CD8-positive, alpha-beta T cell (primary cell): ENCODE measurements at places on chromosomes 3 and 15.

DNA sequence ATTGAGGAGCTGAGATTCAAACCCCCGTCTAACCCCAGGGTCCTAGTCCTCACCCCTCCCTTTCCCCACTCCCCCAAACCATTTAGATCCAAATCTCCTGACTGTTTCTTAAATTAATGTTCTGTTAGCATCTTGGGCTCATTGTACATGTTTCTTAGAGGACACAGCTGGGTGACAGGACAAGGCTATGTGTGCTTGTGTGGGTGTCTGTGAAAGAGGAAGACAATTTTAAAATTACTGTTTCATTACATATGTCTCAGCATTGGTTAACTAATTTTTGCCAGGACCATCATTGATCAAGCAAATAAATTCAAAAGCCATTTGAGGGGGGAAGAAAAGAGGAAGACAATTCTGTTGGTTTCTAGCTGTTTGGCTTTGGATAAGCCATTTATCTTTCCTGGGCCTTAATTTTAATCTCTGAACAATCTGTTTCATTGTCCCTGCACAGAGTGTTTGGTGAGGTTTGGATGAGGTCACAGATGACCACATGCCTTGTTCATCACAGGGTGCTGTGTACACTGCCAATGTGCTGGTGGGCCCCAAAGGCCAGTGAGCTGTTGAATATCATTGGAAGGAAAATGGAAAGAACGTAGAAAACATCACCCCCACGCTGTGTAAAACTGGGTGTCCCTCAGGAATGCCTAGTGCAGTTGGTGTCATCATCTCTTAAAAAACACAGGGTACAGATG, 51.9 kb downstream of the RPLP1 start:
- no peak for DNase-seq

DNA sequence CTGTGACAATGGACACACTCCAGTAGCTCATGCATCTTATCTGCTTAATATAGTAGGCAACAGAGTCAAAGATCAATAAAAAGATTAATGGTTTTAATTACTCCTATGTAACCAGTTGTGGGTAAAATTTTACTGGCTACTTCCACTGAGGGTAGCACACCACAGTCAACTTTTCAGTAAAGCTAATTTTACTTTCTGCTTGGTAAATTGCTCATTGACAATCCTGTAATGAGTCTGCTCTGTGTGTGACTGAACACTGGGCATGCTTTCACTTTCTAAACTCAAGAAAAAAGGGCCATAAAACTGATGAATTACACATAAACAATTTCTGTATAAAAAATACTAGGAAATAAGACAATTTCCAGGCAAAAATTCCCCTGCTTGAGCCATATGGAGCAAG, 838.3 kb downstream of the VGLL3 start:
- no peak for DNase-seq

GRCh38 chr3:68271145-68271544, 616.7 kb upstream of the SUCLG2 start:
- no peak for DNase-seq

DNA sequence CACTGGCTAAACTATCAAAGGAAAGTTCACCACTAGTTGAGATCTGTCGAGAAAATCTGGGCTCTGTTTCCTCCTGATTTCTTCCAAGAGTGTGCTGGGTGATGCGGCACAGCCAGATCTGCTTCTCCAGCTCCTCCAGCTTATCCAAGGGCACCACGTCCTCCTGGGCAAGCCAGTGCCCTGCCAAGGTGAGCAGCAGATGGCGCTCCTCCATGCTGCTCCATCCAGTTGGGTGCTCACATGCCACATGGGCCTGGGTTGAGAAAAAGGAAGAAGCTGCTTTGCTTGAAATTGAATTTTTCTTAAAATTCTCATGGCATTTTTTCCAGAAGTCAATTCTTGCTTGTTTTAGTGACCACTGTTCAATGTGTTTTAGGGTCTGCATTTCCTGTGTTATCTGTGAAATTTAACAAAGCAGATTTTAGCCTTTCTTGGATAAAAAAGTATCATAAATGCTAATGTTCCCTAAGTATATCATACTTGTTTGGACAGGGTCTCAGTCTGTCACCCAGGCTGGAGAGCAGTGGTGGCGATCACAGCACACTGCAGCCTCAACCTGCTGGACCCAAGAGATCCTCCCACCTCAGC, 47.3 kb downstream of the EIF3J start:
- DNase-seq, result peak; percentile 37

DNA sequence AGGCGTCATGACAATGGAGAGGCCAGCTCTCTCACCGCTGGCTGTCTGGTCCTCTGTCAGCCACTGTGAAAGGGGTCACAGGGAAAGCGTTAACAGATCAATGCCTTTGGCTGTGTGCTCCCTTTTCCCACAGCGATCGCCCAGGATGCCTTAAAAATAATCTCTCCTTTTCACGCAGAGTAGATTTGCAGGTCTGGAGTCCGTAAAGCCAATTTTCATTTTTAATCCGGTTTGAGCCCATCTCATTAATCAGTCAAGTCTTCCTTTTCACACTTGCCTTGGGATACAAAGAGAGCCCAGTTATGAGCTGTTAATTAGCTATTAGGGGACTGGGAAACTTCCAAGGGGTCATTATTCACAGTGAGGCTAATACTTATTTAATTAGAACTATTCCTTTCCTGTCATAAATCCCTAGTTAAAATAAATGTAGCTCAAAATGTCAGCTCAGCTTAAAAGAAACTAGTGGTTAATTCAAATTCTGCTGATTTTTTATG, 104.3 kb upstream of the RASGRP1 start:
- DNase-seq, result no peak

- DNase-seq, result no peak
Observed at GRCh38 chr3:15159501-15160136, 46.4 kb upstream of the CAPN7 start.

GRCh38 chr3:29565236-29565635, 284.4 kb downstream of the RBMS3 start:
- no peak for DNase-seq
